ENCODE measurements at places on chromosomes 6 and 20.
A peak's percentile ranks its signal among the peaks of the same experiment; 100 is the strongest.

DNA sequence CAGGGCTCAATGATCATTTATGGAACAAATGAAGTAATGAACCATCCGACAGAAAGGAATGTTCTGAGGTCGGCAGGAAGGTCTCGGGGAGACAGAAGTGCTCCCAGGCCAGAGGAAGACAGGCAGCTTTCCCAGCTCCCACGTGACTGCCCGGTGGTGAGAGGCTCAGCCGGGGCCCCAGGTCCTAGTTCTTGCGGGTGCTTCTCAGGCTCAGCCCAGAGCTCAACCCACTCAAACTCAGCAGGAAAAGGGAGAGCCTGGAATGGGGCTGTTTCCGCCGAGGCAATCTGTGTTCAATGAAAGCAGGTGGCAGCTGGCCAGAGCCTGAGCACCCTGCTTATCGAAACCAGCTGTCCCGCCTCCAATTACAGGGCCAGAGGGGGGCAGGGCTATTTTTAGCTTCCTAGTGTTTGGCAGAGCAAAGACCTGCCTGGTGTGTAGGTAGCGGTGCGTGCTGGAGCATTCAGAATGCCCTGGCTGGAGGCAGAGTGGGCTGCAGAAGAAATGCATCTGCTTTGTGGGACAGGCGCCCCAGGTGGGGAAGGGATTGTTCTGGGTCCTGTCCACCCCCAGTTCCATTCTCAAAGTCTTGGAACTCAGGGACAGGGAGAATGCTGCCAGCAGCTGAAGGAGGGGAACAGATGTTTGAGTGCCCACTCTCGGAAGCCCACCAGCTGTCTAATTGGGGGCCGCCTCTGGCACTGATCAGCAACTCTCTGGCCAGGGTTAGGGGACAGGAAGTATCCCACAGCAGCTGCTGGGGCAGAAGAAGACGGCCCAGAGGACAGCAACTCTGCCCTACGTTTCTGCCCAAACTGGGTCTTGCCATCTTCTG lies 145.1 kb downstream of the PREX1 start:
- DNase-seq, result peak; percentile 44

DNA sequence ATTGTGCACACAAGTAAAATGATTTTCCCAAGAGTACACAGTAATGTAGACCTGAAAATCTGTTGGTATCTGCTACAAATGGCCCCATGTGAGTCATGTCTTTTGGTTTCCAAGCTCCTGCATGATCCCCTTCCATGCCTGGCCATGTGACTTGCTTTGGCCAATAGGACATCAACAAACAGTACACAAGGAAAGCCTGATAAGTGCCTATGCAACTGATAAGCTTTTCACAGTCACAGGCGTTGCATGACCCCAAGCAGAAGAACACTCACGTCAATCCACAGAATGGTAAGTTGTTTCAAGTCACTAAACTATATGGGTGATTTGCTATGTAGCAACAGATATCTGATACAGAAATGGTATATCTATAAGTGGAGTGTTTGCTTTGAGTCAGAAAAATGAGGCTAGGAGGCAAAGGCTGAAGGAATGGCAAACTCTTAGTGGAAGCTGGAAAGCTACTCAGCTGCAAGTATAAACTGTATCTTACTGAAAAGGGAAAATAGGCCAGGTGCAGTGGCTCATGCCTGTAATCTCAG lies 160.1 kb upstream of the BEND3 start:
- no peak for DNase-seq

DNA sequence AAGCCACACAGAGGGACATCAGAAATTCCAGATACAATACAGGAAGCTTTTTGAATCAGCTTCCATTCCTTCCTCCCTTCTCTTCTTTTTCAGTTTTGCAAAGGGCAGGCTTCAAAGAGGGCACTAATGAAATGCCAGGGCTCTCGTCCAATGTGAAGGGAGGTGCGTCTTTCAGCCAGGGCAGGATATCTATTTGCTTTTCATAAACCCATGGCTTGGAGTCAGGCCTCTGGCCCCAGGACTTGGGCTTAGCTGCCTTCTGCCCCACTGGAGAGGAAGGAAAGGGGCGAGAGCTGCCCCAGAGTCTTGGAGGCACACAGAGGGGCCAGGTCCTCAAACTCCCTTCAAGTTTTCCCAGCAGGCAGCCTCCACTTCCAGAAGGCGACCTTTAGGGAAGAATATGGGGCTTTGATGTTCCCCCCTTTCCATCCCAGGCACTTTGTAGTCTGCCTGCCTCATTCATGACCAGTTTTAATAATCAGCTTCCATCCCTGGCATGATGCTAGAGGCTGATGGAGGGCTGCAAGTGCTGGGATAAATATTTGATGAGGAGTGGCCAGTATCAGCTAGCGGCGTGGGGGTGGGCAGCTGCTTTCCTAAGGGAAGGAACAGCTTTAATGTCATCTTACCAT lies 234.8 kb downstream of the NRN1 start:
- no peak for DNase-seq

- no peak for DNase-seq
Observed at GRCh38 chr20:36941401-36941835, 10.1 kb downstream of the SAMHD1 start.

DNA sequence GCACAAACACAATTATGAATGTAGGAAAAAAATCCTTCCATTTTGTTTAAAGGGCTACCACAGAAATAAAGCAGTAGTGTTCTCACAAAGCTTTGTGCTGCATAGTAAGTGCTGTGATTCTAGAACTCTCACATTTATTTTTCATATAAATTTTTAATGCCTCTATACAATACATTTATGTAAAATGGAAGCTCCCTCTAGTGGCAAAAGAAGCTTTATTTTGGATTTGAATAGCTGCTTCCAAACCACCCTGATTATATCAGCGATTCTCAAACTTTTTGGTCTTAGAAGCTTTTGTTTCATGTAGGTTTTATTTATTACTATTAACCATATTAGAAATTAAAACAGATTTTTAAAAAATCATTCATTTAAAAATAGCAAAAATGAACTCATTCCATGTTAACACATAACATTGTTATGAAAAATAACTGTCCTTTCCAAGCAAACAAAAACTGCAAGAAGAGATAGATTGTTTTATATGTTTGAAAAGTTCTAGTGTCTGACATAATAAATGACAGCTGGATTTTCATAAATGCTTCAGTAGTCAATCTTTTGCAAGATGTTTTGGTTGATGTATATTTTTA lies 38.4 kb downstream of the HS3ST5 start:
- no peak for DNase-seq

All from COLO829 (cell line).